Stimulated activated CD4-positive, alpha-beta T cell treated with anti-CD3 and anti-CD28 coated beads, Interleukin-1b, Interleukin-23, amount 100 ng/mL, for 4 hours (primary cell): ENCODE measurements at places on chromosomes 4 and X.

DNA sequence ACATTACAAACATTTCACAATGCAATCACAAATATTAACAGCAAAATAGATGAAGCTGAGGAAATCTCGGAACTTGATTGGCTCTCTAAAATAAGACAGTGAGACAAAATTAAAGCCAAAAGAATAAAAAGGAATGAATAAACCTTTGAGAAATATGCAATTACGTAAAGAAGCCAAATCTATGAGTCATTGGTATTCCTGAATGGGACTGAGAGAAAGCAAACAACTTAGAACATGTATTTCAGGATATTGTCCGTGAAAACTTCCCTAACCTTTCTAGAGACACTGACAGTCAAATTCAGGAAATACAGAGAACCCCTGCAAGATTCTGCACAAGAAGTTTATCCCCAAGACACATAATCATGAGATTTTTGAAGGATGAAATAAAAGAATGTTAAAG, 48.4 kb upstream of the SPANXN2 start:
- no peak for DNase-seq

DNA sequence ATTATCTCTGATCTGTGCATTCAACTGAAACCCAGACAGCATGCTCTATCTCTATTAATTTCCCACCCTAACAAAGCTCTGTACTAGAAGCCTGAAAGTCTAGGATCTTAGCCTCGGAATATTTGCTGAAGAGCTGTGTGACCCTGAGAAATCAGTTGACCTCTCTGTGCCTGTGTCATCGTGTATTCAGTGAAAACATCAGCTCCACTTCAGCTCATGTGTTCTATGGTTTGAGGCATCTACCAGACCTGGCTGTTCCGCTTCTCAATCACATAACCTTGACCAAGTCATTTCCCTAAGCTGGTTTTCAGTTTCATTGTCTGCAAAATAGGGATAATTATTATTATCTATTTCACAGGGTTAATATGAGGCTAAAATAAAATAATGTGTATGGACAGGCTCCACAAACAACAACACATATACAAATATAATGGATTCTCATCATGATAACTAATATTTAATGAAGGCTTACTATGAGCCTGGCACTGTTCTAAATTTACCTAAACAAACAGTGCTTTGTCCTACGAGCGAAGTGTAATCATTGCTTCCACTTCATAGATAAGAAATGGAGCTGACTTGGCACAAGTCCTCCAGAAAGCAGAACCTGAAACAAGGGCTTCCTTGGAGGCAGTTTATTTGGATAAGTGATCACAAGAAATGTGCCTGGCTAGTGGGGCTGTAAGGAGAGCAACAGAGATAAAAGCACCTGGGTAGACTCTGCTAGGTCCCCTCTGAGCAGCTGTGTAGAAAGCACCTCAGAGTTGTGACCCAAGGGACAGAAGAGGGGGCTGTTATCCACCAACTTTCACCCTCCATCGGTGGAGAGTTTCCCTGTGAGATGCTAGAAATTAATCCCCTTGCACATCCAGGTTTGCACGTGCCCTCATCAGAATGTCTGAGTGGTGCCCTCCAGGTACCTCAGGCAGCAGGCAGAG, 356.9 kb downstream of the RAB28 start:
- DNase-seq = no peak

- DNase-seq = no peak
These were observed 68.8 kb downstream of the FAM47C start for GRCh38 chrX:37076983-37077382.

DNA sequence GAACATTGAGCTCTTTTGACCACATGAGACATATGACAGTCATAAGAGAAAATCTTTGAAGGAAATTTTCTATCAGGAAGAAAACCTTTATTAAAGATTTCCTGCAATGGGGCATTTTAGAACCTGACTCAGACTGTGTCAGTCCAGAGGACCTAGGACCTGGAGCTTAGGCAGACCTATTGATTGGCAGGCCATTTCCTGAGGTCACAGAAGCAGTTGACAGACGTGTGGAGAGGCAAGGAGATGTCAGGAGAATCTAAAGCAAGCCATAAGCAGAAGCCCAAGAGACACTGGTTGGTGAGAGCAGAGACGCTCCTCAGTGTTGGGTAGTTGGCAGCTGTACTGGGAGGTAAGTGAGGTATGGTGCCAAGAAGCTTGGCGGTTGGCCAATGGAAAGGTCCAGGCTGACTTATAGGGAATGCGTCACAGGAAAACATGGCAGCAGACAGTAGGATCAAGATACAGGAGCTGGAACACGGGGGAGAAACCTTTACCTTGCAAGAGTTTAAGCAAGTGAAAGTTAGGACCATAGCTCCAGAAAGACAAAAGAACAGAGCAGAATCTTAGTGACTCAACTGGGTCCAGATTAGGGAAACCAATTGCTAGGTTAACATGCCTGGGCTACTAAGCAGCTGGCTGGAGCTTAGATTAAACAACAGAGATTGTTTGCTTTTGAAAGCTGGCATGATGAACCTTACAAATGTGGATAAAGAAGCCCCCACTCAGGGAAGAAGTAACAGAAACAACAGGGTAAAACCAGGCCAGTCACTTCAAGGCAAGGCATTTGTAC, 18.6 kb downstream of the PALLD start:
- no peak for DNase-seq
